ENCODE measurements at places on chromosomes 7 and 10.

DNA sequence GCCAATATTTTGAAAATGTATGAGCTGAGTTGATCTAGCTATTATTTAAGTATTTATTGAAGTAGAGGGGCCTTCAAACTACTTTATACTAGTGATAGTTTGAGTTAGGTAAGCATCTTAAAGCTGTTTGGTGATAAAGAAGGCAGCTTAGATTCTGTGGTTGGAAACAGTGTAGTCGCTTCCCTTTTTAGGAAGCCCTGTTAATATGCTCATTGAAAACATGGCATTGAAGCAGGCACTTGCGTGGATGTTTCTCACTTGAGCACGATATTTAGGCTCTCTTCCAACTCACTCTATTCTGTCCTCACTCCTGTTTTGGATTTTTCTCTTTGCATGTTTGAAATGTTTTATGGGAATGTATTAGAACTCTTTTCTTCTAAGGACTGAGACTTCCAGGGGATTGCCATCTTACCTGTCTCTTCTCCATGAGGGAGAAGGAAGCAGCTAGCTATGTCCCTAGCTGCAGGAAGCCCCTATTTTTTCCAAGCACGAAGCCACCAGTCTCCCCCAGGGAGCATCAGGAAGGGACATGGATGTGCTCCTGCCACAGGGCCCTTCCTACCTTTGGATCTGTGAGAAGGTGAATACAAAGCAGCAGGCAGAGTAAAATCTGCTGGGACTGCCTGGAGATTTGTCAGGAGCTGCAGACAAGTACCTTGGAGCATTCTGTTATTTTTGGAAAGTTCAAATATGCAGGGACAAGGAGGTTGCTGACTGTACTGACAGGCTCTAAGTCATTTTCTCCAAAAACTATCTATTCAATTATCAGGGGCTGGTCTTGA lies 22.0 kb upstream of the BMPR1A start:
- DNase-seq, result no peak

- no peak for DNase-seq
Measured at GRCh38 chr10:5809527-5810154, 3.6 kb downstream of the GDI2 start.

DNA sequence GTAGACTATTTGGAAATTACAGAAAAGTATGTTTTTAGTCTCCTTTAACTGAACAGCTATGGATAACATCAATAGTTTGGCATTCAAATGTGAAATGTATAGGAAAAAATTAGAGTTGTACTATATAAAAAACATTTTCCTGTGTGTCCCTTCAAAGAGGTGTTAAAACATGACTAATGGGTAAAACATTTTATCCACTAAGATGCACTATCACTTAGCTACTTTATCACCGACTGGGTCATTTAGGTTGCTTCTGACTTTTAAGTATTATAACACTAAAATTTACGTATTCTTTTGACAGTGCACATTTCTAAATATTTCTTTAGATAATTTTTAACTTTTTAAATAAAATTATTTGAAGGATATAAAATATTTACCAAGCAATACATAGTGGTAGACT lies 77.6 kb downstream of the UBE2H start:
- no peak for DNase-seq

DNA sequence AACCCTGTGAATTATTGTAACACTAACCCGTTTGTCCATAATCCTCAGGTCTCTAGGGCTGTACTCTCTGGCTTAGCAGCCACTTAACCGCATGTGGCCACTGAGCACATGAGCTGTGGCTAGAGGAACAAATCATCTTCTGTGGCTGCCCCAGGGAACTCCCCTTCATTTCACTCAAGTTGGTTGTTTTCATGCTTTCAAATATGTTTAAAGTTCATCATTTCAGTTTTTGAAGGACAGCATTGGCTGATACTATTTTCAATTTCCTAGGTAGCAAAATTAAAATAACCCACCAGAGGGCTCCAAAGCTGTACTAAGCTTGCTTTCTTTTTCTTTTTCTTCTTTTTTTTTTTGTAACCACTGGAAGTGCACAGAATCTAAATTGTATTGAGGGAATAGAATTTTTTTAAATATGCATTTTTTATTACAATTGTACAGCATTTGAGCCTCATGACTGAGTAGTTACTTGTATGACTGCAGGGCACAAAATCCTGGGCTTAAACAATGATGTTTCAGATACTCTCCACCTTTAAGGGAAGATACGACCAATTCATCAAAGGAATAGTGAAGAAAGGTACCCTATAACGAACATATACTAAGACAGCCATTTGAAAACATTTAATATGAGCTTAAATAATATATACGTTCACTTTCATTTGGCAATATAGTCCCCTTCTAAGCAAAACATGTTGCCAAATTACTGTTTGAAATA lies 38.6 kb downstream of the MRC1 start:
- DNase-seq, result no peak

DNA sequence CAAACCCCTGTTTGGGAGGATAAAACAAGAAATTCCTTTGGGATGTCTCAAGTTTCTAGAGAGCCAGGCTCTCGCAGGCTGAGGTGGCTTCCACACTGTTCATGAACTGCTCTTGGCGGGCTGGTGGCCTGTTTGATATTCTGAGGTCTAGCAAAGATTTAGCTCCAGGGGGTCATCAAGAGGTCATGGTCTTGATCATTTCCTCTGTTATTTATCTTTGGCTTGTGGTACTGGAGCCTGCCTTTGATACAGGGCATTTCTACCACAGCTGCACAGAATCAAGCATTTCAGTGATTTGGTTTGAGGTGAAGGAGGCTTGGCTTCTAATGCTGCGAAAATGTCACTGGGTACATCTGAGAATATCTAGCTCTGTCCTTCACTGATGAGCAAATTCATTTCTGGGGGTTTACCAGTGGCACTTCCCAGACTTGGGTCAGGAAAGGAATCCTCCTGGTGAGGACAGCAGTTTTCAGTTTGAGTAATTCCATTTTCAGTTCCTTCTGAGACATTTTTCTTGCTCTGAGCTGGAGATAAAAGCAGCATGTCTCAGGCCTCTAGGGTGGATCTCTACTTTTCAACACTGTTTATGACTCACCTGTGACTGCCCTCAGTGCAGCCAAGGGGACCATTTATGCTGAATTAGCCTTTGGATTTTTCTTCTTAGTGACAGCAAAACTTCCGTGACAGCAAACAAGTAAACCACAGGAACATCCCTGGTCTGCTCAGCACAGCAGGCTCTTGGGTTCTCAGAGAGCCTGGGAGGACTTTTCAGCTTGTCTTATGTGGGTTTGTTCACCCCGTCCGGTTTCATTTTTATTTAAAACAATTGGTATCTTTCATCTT lies 312.0 kb downstream of the RNLS start:
- peak; percentile 56 for DNase-seq

DNA sequence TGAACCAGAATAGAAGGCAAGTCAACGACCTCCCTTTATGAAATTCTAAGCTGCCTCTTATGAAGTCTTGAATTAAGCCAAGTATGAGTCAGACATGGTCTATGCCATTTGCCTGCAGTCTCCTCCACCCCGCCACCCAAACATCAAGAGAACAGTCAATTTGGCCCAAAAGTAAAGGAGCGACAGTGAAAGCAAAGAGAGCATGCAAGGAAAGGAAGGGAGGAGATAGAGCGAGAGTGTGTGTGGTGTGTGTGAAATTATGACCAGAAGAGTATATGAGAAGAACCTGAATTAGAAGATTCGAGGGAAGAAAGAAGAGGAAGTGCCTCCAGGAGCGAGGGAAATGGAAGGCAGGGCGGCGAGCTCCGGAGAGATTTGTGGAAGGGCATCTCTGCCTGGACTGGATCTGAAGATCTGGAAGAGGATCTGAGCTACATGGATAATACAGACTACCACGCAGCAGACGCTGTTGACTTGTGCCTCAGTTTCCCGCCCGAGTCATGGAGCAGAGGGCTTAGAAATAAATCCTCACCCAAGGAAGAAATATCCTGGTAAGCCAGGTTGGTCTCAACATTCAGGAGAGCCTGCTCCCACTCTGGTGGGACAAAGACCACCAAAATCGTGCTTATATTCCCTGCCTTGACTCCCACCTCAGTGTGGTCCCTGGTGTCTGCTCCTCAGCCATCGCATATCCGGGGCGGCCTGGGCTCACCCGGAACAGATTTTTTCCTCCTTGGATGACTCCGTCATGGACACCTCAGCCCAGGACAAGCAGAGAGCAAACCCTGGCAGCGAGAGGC lies 459 bp downstream of the ZDHHC6 start:
- DNase-seq, result peak; percentile 32

GRCh38 chr7:28871631-28872030 lies 86.5 kb downstream of the TRIL start:
- DNase-seq, result no peak

- no peak for DNase-seq
Measured at GRCh38 chr7:156533964-156534363, 106.6 kb upstream of the RNF32 start.

GRCh38 chr10:71145352-71145945 lies 66.9 kb upstream of the UNC5B start:
- no peak for DNase-seq

DNA sequence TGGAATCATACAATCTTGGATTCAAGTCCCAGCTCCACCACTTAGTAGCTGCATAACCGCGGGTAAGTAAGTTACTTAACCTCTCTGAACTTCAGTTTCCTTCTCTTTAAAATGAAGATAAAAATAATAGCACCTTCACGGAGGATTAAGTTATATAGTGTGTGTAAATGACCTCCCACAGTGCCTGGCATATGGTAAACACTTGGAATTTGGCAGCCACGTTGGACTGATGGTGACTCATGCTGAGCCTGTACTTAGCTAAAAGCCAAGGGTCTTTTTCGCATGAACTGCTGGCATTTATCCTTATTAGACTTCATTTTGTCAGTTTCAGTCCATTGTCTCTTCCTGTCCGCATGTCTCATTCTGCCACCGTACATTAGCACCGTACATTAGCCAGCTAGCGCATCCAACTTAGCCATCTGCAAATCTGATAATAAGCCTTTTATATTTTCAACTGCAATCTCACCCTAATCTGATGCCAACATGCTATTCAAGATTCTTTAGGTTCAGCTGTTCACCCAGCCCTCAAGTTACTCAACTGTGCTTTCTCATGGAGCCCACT lies 11.2 kb downstream of the SLC13A4 start:
- no peak for DNase-seq

- DNase-seq, result no peak
Measured at GRCh38 chr10:95755511-95756004, 405 bp upstream of the ENTPD1 start.

DNA sequence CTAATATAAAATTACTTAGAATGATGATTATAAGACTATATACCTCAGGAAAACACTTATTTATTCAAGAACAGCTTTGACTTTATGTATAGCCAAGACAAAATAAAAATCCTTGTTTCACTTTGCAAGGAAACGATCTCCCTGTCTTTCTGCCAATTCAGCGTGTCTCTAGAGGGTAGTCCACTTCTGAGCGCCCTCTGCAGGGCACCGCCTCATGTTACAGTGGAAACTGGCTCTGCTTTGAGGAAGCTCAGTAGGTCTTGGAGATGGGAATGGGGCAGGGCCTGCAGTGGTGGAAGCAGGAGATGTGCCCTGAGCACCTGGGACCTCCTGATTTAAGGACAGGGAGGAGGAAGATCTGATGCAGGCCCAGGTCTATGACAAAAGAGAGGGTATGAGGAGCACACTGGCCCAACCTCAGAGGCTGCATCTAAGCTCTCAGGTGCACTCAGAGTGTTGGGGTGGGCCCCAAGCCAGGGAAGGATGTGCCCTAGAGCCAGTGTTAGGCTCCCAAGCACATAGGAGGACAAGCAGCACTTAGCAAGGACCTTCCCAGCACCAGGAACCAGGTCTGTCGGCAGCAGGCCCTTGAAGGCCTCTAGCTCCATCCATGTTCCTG lies 481.0 kb downstream of the TNS3 start:
- peak; percentile 25 for DNase-seq

GRCh38 chr10:92405419-92405924 lies 114.5 kb downstream of the MARCHF5 start:
- no peak for DNase-seq

- DNase-seq, result no peak
Measured at GRCh38 chr7:27220440-27220955, 20.6 kb upstream of the HOXA13 start.

DNA sequence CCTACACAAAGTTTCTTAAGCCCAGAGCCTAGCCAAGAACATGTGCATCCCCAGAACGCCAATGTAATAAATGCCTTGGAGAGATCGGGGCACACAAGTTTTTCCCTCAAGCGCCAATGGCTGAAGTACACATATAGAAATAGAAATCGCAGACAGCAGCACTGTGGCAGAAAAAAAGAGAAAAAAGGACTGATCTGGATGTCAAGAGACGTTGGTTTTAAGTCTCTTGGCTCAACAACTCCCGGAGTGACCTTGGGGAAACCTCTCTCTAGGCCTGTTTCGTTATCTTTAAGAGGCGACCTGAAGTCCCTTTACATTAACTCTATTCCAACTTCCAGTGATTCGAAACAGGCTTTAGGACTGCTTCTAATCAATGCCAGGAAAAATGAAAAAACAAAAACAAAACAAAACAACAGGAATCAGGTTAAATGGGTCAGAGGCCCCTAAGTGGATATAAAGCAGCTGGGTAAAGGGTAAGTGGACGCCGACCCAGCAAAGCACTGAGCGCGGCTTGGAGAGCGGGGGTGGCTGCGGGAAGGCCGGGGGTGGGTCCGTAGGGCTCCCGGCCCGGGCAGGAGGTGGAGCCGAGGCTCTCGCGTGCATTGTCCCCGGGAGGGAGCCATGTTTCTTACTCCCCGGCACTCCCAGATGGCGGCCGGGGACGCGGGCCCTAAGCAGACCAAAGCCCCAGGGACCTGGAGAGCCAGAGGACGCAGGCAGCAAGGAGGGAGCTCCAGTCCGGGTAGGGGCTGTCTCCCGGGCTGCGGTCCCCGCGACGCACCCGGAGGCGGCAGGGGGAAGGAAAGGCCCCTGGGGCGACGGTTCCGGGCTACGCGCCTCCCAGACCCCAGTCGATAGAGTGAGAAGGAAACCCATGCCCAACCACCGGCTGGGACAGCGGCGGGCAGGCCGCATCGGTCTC lies 757 bp downstream of the EIF3A start:
- peak; percentile 80 for DNase-seq

- no peak for DNase-seq
Measured at GRCh38 chr7:144907577-144907976, 71.7 kb upstream of the TPK1 start.

DNA sequence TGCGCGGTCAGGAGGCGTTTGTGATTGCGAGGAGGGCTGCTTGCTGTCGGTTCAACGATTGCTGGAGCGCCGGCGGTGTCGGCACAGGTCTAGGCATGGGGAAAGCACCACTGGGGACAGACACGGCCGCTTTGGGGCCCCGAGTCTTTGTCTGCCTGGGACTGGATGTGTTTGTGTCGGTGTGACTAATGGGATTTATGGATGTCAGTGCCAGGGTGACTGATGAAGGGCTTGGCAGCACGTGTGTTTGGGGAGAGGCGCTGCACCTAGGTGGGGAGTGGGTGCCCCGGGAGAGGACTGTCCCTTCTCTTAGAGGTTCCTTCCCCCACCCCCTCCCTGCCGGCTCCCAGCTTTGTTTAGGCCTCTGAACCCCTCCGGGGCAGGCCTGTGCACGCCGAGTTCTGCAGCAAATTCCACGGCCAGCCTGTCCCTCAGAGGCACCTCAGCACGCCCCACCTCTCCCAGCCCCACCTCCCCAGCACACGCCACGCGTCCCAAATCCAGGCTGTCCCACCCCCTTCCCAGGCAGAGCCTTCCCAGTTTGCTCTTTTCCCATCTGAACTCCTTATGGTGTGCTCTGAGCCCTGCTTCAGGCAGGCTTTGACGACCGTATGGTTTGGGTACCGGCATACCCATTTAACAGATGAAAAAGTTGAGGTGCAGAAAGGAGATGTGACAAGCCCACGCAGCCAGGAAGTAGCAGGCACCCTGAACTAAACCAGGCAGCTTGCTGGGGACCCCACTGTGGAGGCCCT lies 6.4 kb upstream of the TNRC18 start:
- peak; percentile 30 for DNase-seq

GRCh38 chr10:101550965-101551364 lies 37.1 kb downstream of the POLL start:
- DNase-seq, result no peak
